Karpas-422 (cell line): ENCODE measurements at places on chromosomes 11 and 22.

DNA sequence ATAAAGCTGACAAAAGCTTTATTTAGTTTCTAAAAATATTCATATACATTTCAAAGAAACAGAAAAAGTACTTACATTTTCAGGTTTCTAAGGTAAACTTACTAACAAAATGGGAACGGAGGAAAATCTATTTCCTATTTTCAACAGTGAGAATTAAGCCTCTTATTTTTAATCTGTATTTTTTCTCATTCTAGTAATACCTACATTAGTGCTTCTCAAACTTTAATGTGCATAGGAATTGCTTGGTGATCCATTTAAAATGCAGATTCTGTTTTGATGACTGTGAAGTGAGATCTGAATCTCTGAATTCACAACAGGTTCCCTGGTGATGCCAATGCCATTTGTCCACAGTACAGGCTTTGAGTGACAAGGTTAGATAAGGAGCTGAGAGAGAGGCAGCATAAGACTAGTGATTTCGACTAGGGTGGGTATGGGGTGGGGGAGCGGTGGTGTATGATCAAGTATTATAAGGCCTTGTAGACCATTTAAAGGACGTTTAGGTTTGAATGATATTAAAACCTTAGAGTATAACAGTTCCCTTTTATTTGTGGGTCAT lies 402.8 kb downstream of the CNTN5 start:
- DNase-seq = no peak

DNA sequence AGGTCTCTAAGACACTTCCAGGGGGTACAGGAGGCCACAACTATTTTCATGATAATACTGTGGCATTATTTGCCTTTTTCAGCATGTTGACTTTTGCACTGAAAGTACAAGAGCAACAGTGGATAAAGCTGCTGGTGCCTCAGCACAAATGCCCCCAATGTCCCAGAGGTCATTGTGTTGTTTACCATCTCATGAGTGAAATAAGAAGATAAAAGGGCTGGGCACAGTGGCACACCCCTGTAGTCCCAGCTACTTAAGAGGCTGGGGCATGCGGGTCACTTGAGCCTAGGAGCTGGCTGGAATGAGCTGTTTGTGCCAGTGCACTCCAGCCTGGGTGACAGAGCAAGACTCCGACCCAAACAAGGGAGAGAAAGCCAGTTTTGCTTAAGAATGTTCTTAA lies 72.6 kb upstream of the RAB1B start:
- no peak for DNase-seq

- DNase-seq = no peak
Measured at GRCh38 chr11:126034039-126034932, 28.4 kb downstream of the CDON start.

GRCh38 chr11:61976420-61976800 lies 9.0 kb upstream of the FTH1 start:
- no peak for DNase-seq

GRCh38 chr11:112150517-112150916 lies 13.4 kb downstream of the IL18 start:
- no peak for DNase-seq

DNA sequence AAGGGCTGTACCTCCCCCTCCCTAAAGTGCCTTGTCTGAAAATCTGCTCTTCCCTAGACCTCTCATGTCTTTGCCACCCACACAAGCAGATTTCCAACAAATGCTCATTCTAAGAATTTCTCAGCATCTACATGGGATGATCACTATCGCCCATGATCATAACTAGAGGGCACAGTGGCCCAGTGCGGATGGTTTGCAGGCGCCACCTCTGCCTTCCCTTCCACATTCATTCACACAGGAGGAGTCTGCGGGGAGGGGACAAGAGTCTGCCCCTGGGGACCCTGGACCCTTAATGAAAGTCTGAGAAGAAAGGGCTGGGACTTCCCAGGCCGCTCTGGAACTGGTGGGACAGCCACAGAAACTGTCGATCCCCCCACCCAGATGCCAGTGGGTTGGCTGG lies 28.9 kb downstream of the KCTD17 start:
- no peak for DNase-seq

DNA sequence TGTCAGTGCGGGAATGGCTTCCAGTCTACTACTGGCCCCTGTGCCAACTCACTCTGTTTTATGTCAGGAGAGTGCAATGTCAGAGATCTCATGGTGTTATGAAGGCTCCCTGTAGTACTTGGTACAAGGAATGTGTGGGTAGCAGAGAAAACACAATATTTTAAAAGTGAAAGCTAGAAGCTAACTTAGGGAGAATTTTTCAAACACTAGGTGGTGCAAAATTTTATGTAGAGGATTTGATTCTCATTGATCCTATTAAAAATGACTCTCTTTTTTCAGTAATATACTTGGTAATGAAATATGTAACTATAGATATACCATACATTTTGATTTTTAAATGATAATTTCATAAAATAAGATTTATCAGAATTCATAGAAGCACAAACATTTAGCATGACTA lies 134.7 kb downstream of the JRKL start:
- no peak for DNase-seq

- no peak for DNase-seq
Measured at GRCh38 chr11:4068962-4069361, 25.6 kb upstream of the RRM1 start.

- no peak for DNase-seq
Measured at GRCh38 chr11:131683666-131684065, 313.3 kb downstream of the NTM start.

- DNase-seq = peak; percentile 91
Measured at GRCh38 chr11:93740031-93740729, 1.1 kb downstream of the TAF1D start.

DNA sequence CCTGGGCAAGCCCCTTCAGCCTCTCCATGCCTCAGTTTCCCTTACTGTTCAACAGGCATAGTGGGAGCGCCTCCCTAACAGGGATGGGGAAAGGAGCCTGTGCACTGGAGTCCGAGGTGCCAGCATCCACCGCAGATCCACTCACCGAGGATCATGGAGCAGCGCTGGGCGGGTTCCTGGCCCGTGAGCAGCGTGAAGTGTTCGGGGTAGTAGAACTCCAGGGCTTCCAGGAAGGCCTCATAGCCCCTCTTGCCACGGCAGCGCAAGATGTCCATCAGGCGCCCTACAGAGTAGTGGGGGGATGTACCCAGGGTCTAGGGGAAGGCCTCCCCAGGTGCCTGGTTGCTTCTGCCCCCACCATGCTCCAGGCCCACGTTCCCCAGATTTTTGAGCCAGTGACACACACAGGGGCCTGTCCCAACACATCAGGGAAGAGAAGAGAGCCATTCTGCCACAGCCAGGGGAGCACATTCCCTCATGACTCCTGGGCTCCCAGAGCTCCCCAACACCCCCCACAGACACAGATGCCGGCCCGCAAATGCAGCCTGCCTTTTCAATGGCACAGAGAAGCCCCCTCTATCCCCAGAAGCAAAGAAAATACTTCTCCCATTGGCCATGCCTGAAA lies 1.3 kb downstream of the CARD10 start:
- DNase-seq = no peak

GRCh38 chr22:28029201-28029948 lies 110.3 kb upstream of the PITPNB start:
- DNase-seq = no peak

- DNase-seq = no peak
Measured at GRCh38 chr11:11291041-11292015, 61.7 kb downstream of the CSNK2A3 start.

GRCh38 chr11:102545701-102546100 lies 15.2 kb upstream of the MMP7 start:
- DNase-seq = no peak

DNA sequence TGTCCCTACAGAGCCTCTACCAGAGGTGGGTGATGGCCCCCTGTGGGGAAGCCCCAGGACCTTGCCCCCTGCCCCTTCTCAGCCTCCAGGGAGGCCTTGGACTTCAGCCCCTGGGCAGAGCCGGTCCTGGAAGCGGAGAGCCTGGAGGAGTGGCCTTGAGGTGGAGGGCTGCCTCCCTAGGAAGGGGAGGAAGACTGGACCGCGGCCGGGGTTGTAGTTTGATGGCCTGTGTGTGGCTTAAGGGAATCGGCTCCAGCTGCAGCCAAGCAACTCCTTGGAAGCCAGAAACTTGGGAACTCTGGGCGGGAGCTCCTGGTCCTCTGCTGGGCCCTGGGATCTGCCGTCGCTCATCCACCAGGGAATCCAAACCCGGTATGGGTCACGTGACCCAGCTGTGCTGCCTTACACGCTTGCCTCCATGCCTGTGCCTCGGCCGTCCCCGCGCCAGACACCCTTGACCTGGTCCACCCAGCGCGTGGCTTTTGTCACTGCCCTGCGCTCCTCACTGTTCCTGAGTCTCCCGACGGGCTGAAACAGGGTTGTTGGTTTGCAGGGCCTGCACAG lies 23.5 kb upstream of the ARHGAP8 start:
- no peak for DNase-seq

GRCh38 chr22:45645526-45646414 lies 25.9 kb upstream of the ATXN10 start:
- peak; percentile 89 for DNase-seq

GRCh38 chr11:2550606-2550970 lies 105.8 kb downstream of the KCNQ1 start:
- no peak for DNase-seq

GRCh38 chr11:109303342-109303741 lies 118.6 kb upstream of the C11orf87 start:
- no peak for DNase-seq

DNA sequence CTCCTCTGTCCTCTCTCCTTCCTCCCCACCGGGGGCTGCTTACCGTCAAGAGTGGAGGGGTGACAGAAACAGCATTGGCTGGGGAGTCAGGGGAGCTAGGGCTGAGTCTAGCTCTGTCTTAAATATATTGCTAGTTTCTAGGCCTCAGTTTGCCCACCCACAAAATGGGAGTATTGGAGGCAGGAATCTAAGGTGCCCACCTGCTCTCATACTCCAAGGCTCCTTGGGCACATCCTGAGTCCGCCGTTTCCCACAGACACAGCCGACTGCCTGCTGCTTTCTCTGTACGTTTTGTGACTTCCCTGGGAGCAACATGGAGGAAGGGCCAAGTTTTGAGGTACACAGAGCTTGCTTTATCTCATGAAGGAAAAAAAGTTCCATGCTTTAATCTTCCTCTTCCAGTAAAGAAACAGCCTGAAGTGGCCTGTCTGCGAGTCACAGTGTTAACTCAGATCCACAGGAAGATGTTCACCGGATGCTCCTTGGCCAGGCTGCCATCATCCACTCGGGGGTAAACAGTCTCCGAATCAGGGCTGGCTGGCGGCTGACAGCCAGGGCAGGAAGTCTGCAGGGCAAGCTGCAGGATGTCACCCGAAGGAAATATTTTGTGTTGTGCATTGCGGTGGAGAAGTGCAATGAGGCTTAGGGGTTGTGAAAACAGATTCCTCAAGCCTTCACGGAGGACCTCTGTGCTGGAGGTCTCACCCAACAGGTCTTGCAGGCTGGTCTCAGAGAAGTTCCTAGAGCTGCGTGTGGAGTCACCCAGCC lies 11.0 kb upstream of the CERK start:
- DNase-seq = no peak

- peak; percentile 88 for DNase-seq
Measured at GRCh38 chr11:82775736-82776346, 42.2 kb upstream of the FAM181B start.

DNA sequence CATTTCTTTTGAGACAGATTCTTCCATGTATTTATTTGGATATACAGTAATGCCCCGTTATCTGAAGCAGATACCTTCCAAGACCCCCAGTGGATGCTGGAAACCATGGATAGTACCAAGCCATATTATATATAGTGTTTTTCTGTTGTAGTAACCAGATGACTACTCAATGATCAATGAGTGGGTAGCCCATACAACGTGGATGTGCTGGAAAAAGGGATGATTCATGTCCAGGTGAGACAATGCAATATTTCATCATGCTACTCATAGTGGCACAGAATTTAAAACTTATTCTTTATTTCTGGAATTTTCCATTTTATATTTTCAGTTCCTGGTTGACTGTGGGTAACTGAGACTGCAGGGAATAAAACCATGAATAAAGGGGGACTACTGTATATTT lies 427.5 kb downstream of the METTL15 start:
- DNase-seq = no peak

DNA sequence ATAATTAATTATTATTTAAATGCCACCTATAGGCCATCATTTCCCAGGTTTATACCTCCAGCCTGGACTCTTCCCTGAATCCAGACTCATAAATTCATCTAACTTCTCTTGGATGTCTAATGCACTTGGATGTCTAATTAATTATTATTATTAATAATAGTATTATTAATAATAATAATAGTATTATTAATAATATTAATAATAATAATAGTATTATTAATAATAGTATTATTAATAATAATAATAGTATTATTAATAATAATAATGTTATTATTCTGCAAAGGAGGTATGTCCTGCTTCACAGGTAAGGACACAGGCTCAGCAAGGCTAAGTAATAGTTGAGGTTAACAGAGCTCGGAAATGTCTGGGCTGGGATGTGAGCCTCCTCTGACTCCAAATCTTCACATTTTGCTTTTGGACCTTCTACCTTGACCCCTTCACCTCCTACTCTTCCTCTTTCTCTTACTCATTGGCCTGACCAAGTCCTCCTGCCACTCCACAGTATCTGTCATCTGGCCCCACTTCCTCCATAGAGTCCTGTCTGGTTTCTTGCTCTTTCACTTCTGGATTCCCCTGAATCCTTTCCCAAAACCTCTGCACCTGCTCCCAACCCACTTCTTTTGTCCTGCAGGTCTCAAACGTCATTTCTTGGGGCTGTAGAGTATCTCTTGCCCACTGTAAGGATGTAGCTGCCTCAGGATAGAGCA lies 8.0 kb downstream of the RIBC2 start:
- no peak for DNase-seq

DNA sequence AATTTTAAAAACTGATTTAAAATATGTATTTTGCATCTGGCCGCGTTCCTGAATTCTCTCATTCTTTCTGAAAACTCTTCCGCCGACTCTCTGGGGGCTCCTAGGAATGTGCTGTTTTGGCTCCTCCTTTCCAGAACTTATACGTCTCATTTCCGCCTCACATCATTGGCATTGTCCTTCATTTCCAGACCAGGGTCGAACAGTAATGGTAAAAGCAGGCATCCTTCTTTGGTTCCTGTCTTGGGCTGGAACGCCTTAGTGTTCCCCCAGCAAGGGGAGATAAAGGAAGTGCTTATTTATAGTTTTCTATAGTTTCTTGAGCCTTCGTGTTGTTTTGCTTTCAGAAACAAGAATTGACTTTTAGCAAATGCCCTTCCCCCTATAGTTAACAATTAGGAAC lies 10.9 kb upstream of the TNNT3 start:
- DNase-seq = no peak

DNA sequence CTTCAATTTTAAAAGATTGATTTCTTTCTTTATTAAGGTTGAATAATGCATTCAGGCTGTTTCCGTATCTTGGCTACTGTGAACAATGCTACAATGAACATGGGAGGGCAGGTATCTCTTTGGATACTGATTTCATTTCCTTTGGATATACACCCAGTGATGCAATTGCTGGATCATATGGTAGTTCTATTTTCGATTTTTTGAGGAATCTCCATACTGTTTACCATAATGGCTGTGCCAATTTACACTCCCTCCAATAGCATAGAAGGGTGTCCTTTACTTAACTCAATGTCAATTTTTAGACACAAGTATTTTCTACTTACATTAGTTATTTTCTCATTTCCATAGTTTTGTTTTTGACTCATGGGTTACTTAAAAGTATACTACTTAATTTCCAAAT lies 8.0 kb downstream of the RTCB start:
- DNase-seq = no peak

GRCh38 chr11:118200497-118200896 lies 24.1 kb upstream of the SCN2B start:
- DNase-seq = no peak
